Activated CD8-positive, alpha-beta memory T cell treated with anti-CD3 and anti-CD28 coated beads for 48 hours (primary cell): ENCODE measurements at places on chromosomes 5 and 9.

GRCh38 chr9:121071756-121072421, 2.9 kb upstream of the CNTRL start:
- DNase-seq: no peak

DNA sequence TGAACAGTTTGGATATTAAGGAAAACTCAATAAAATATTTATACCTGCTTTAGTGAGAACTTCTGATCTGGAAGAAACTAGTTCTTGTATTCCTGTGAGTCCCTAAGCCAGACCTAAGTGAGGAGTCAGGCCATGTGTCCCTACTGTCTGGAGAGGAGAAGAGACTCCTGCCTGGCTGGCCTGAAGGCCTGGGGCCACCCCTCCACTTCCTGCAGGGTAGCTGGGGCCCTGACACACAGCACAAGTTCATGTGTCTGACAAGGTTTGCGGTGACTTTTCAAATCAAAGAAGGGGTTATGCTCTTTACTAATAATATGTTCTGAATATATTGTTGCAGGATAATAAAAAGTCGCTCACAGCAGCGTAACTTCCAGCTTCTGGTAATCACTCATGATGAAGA, 16.1 kb upstream of the IL13 start:
- DNase-seq: no peak

DNA sequence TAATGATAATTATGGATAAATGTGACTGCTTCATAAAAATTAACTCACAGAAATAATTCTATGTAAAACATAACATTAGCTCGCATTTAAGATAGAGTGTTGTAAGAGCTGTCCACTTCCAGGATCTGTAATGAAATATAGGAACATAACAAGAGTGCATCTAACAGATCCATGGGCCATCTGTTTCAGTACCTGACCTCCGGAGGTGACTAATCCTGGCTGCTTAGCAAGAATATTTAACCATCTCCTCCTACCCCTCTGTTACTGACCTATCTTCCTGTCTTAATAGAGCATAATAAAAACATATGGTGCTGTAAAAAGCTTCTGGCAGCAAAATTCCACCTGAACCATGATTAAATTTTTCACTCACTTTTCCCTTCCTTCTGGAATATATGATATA, 7.1 kb downstream of the PLCXD3 start:
- no peak for DNase-seq

- no peak for DNase-seq
These were observed 140.1 kb downstream of the CEMIP2 start for GRCh38 chr9:71628247-71628646.

GRCh38 chr5:94872526-94872925, 254.1 kb downstream of the SLF1 start:
- DNase-seq: no peak
